Stimulated activated CD8-positive, alpha-beta memory T cell treated with anti-CD3 and anti-CD28 coated beads, Interleukin-15, amount 100 ng/mL, for 1 hour (primary cell): ENCODE measurements at places on chromosomes 5 and 9.

- no peak for DNase-seq
Observed at GRCh38 chr9:69442486-69442885, 117.5 kb downstream of the ENTREP1 start.

GRCh38 chr5:168420461-168420860 lies 65.8 kb upstream of the RARS1 start:
- no peak for DNase-seq

GRCh38 chr9:27261517-27262211 lies 35.3 kb downstream of the EQTN start:
- no peak for DNase-seq

- DNase-seq, result no peak
Observed at GRCh38 chr5:58041884-58042283, 418.0 kb downstream of the PLK2 start.

- no peak for DNase-seq
Observed at GRCh38 chr9:13962006-13962405, 351.9 kb downstream of the NFIB start.

- no peak for DNase-seq
Observed at GRCh38 chr5:167294882-167295680, 996.4 kb upstream of the WWC1 start.

- no peak for DNase-seq
Observed at GRCh38 chr5:133967698-133968203, 674 bp downstream of the C5orf15 start.

DNA sequence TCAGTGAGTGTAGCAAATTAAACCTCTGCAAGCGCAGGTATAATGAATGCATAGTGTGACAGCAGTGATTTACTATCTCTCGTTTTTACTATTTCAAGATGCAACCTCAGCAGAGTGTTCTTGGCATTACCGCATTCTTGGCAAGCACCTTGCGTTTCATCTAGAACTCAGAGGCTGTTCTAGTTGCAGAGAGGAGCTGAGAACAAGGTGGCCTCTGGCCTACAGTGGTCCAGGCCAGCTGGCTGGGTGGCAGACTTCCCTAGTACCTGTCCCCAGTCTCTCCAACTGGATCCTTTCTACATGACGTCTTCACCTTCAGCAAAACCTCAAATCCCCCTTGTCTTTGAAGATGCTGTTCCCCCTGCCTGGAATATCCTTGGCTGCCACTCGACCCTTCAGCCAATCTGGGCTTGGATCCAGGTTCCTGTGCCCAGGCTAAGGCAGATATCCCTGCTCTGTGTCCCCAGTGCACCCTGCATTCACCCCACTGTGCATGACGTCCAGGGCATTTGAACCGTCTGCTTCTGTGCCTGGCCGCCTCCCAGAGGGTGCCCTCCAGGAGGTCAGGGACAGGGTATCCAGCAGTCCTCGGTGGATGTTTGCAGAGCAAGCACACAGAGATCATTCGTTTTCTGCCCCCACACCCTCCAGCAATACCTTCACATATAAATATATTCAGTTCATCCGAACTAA lies 120.4 kb upstream of the CPEB4 start:
- no peak for DNase-seq

GRCh38 chr5:135490245-135491037 lies 38.3 kb upstream of the TIFAB start:
- no peak for DNase-seq

- no peak for DNase-seq
Observed at GRCh38 chr9:9392755-9393154, 1220.0 kb downstream of the PTPRD start.

- DNase-seq, result no peak
Observed at GRCh38 chr5:133916479-133916878, 51.9 kb downstream of the C5orf15 start.

DNA sequence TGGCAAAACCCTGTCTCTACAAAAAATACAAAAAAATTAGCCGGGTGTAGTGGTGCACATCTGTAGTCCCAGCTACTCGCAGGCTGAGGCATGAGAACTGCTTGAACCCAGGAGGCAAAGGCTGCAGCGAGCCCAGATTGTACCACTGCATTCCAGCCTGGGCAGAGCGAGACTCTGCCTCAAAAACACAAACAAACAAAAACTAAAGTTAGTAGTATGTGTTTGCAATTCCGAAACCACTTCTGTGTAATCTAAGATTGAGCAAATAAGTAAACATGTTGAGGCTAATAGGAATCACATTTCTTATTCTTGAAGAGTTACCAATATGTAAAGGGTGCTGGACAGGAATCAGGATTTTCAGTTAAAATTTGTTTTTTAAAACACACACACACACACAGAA lies 70.0 kb upstream of the SUSD1 start:
- no peak for DNase-seq

GRCh38 chr5:177553671-177554429 lies 513 bp downstream of the FAM193B start:
- no peak for DNase-seq

GRCh38 chr5:88502179-88503040 lies 233.8 kb upstream of the TMEM161B start:
- no peak for DNase-seq

- no peak for DNase-seq
Observed at GRCh38 chr9:10843151-10843550, 230.3 kb upstream of the PTPRD start.

- DNase-seq, result no peak
Observed at GRCh38 chr5:59299006-59299405, 594.5 kb downstream of the PDE4D start.

DNA sequence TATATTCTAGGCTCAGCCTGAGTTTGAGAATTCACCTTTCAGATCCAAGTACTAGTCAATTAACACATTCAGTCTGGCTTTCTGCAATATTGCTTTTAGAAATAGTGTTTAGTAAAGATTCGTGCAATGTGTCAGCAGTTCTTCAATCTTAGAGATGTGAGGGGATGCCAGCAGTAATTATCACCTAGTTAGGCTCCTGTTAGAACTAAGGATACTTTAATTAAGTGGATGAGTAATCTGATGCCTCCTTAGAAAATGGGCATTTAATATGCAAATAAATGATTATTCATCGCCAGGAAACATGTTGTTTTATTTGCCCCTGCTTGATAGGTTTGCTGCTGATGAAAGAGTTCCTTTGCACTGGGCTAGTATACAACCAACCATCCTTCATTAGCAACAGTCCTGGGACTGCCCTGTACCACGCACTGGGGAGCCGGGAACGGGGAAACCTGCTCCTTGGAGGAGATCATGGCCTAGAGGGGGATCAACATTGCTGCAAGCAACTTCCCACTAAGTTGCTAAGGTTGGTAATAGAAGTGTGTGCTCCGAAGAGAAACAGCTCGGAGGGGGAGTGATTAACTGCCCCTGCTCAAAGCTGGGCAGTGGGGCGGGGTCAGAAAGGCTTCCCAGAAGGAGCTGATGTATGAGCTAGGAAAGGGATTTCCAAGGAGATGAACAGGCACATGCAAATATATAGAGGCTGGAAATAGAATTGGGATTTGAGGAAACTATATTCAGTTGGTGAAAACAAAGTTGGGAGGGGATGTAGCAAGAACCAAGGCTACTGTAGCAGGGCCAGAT lies 231.8 kb downstream of the DRD1 start:
- no peak for DNase-seq

- no peak for DNase-seq
Observed at GRCh38 chr5:31442058-31442745, 89.7 kb downstream of the DROSHA start.

- DNase-seq, result no peak
Observed at GRCh38 chr5:174490728-174491127, 233.7 kb upstream of the MSX2 start.

DNA sequence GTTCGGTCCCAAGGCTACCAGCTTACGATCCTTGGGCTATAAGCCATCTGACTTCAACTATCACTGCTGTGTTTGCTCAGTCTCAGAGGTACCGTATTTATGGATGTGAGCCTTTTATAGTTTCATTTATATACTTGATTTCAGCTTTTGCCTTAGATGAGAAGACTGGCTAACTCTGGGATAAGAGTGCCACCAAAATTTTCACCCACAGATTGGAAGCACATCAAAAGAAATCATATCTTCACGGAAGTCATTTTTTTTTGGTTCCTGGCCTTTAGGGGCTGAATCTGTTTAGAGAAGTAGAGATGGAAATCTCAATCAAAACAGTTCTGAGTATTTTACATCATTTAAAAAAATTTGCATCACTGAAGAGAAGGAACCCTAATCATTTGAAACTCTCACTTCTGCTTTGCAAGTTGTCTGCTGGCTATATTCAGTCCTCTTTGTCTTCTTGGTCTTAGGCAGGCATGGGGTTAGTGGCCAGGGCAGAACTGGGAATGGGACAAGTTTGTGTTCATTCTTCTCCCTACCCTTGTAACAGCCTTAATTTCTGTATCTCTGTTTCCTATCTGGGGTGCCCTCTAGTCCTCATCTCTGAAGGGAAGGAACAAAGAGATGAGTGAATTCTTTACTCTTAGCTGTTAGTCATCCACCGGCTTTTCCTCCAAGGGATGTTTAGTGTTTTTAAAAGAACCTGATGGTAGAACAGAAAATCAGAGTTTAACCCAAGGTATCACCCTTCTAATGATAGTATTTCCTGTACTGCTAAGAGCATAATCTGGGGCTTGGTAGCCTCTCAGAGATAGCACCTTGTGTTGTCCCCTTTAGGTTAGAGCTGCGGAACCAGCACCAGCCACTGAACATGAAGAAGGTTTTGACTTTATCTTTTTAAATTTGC lies 14.1 kb upstream of the TNFAIP8 start:
- DNase-seq, result no peak

GRCh38 chr9:2242831-2243330 lies 227.7 kb downstream of the SMARCA2 start:
- no peak for DNase-seq

- DNase-seq, result no peak
Observed at GRCh38 chr5:138668451-138669380, 84.5 kb upstream of the CTNNA1 start.

DNA sequence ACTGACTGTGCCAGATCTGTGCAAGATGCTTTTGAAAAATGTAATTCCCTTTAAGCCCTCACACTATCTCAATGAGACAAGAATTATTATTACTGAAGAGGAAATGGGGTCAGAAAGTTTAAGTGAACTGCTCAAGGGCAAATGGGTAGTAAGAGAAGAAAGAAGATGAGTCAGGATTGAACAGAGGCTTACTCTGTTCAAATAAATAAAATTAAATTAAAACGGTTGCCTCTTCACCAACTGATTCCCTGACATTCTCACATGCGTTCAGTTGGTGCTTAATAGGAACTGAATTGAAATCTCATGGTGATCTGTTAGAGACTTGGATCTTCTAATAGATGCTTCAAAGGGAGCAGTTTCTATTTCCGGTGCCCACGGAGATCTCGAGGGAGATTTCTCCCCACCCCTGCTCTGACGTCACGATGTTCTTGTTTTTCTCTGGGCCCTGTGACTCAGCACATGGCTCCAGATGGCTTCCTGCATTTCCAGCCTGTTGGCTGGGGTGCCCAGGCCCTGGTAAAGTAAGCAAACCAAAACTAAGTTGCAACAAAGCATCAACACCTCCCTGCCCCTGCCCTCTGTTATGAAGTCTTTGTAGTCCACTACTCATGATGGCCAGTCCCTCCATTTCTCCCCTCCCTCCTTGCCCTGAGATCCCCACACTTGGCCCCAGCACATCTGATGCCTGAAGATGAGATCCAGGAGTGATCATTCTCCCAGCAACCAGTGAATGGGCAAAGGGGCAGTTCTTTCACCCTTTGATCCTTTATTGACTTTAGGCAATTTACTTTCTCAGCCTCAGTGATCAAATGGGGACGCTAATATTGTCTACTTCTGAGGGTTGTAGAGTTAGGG lies 106.1 kb upstream of the CPEB4 start:
- peak; percentile 25 for DNase-seq

GRCh38 chr5:115510145-115510645 lies 34.4 kb downstream of the FEM1C start:
- DNase-seq, result no peak

- no peak for DNase-seq
Observed at GRCh38 chr9:72312386-72312987, 52.5 kb downstream of the ZFAND5 start.

GRCh38 chr5:127400946-127401670 lies 110.5 kb downstream of the MEGF10 start:
- no peak for DNase-seq

DNA sequence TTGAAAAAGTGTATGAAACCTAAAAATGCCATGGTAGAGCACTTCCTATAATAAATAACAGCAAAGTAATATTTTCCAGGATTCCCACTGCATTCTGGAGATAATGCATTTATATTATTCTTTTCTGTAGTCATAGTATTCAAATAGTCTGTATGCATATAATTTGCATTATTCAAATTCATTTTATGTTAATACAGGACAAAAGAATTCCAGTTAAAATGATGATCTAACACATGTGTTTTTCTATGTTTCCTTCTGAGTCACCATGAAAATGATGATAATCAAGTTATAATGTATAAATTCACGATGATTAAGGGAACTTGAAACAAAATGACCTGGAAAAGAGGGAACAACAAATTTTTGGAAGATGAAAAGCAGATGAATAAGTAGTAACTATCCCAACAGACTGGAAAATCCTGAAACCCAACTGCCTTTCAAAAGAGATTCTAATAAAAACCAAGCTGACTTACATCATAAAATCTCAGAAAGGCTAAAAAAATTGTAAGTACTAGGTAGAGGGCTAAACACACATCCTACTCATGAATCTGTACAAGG lies 358.6 kb upstream of the PAPPA start:
- no peak for DNase-seq

- DNase-seq, result no peak
Observed at GRCh38 chr9:8655071-8655470, 855.5 kb upstream of the DMAC1 start.

DNA sequence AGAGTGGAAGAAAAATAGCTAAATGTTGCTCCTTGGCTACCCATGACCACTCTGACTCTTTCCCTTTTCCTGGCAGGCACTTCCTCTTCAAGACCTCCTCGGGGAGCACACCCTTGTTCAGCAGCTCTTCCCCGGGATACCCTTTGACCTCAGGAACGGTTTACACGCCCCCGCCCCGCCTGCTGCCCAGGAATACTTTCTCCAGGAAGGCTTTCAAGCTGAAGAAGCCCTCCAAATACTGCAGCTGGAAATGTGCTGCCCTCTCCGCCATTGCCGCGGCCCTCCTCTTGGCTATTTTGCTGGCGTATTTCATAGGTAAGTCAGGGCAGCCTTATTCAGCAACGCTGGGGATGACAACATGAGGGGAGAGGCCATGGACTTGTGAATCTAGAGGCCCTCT lies 298.6 kb upstream of the WWC1 start:
- no peak for DNase-seq

- DNase-seq, result no peak
Observed at GRCh38 chr5:138408023-138408422, 30.8 kb upstream of the REEP2 start.

- no peak for DNase-seq
Observed at GRCh38 chr9:7209990-7210389, 452.2 kb downstream of the KDM4C start.

DNA sequence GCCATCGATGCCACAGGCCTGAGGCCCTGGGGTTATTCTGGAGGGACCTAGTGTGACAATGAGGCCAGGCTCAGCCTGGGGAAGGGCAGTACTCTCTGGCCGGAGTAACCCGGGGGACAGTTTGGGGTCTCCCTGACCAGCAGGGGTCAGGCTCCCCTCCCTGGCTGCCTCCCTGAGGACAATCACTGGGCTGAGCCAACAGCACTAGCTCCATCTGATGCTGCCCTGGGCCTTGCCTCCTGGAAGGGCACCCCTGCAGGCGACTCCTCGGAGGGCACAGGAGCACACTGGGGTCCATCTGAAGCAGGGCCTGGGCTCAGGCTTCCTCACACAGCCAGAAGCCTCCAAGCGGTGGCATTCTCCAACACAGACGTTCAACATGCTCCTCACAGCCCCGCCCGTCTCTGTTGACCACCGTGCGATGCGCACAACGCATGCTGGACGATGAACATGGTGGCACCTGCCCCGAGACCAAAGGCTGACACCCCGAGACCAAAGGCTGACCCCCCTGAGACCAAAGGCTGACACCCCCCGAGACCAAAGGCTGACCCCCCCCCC lies 68.3 kb downstream of the ADAMTS2 start:
- no peak for DNase-seq
